ENCODE measurements at places on chromosomes 11 and 22. TPM values are rescaled to one million over a fixed set of nuclear protein-coding genes. Genes with fewer than 3 reads are reported as not detected.

OR4D6 gene
- total RNA-seq, result not detected

RBM14 gene
- total RNA-seq, result 31.1 TPM

DNA sequence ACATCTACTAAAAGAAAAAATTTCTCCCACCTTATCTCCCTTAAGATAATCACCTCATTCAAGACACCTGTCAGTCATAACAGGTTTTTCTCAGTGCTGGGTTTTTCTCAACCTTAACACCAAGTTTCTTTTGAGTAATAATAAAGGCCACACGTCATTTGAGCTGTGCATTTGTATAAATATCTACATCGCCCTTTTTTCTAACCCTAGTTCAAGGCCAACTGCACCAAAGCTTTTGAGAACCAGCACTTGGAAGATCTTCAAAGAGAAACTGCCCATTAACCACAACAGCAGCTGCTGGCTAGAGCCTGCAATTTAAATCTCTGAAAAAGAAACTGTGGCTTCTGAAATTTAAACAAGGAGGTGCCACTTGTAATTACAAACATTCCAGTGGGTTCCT is 6.9 kb downstream of the CADM1 start:
- DNase-seq, result no peak
- peaks cover 19% of the 10 kb centered on the region for H3K4me1 ChIP-seq
- no peak overlapping the region for H3K27ac ChIP-seq

DNA sequence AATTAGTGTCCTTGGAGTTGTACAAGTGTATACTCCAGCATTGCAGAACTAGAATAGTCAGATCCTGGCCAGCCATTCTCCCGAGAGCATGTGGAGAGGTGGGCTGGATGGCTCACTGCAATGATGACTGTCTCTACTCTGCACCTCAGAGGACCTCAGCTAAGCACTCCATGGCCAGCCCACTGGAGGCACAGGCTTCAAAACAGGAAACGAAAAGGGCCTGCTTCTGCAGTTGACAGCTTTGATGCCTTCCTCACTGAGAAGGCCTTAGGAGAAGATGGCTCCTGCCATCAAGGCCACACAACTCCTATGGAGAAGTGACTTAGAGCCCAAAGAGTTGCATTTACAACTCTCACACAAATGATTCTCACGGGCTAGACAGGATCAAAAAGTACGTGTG is 9.1 kb downstream of the POLD4 start:
- peak overlapping the region; percentile 74 for H3K27ac ChIP-seq
- H3K4me1 ChIP-seq, result peaks cover 10% of the 10 kb centered on the region
- DNase-seq, result no peak
- no peaks in the 10 kb centered on the region for H3K27me3 ChIP-seq

GDPD4 gene
- 0.47 TPM for total RNA-seq

DNA sequence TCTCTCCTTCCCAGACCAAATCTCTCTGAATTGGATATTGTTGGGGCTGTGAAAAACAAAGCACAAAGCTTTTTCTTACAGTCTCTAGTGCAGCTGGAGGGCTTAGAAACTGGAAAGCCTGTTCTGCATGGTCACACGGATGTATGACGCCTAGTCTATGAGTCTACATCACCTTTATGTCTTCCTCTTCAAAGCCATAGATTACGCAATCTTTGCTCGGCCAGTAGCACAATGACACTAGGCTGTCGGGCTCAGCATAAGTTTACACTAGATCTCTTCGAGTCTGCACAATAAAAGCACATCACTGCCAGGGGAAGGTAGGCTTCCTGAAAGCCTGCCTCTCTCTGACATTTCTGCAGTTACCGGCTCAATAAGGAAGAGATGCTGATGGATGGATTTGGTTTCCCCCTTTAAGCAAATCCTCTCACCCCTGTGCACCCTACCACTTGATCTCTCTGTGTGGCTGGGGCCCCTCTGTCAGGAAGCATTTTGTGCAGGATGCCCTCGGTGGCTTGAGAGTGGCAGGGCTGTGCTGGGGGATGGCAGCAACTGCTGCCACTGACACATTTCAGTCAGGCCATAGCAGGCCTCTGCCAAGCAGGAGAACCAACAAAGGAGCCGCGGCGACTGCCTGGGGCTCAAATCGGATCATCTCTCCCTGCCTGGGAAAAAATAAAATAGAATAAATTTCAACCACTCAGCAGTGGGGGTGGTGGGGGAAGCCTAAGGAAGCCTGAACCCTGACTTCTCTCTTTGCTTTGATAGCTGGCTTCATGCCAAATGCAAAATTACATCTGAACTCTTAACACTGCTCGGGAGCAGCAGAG is 1272.8 kb downstream of the LRRC4C start:
- no peaks in the 10 kb centered on the region for H3K4me1 ChIP-seq
- H3K4me3 ChIP-seq, result no peak overlapping the region
- H3K36me3 ChIP-seq, result no peaks in the 10 kb centered on the region
- H3K27ac ChIP-seq, result no peak overlapping the region
- H3K27me3 ChIP-seq, result no peaks in the 10 kb centered on the region
- DNase-seq, result peak; percentile 54

DNA sequence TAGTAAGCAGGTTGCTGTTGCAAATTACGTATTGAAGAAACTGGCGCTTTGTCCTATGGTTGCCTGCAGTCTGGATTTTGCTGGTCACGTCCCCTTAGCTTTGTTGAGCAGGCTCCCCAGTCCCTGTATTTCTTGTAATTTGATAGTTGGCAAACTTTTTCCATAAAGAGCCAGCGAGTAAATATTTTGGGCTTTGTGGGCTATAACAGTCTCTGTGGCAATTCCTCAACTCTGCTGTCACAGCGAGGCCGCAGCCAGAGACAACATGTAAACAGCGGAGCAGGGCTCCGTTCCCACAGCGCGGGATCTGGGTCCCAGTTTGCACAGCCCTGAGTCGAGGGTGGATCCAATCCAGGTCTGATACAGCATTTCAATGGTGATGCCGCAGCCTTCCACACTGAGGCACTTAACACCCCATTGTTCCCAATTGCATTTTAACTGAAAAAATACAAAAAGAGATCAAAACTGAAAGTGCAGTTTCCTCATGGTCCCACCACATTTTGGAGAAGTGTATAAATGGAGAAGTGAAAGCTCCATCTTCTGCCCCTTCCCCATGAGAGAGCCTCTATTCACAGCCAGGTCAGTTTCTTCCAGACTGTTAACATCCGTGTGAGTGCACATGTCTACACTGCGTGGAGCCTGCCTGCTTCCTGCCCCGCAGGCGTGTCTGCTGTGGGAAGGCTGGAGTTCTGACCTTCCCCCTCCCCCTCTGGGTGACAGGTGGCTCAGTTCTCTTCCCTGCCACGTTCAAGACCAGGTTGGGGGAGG is 89.1 kb downstream of the RPS6KA4 start:
- peak overlapping the region; percentile 7 for H3K27ac ChIP-seq
- H3K4me3 ChIP-seq, result no peak overlapping the region
- H3K27me3 ChIP-seq, result no peaks in the 10 kb centered on the region
- peaks cover 18% of the 10 kb centered on the region for H3K4me1 ChIP-seq
- DNase-seq, result peak; percentile 30

- H3K4me1 ChIP-seq, result no peaks in the 10 kb centered on the region
- DNase-seq, result no peak
- H3K27ac ChIP-seq, result no peak overlapping the region
These were observed 37.3 kb upstream of the ARL14EP start for GRCh38 chr11:30285416-30286121.

SMC1B gene
- total RNA-seq, result not detected

RFPL2 gene
- total RNA-seq, result 0.48 TPM

MAJIN gene
- not detected for total RNA-seq

SAC3D1 gene
- 12.2 TPM for total RNA-seq

- no peaks in the 10 kb centered on the region for H3K27me3 ChIP-seq
- H3K4me3 ChIP-seq, result no peak overlapping the region
- H3K27ac ChIP-seq, result no peak overlapping the region
- H3K4me1 ChIP-seq, result peaks cover 18% of the 10 kb centered on the region
These were observed 24.5 kb upstream of the GNB1L start for GRCh38 chr22:19879246-19879570.

FAM168A gene
- total RNA-seq, result 24.5 TPM

GRCh38 chr11:125995313-125995712 is 49.5 kb downstream of the VSIG10L2 start:
- H3K27ac ChIP-seq, result no peak overlapping the region
- H3K36me3 ChIP-seq, result no peaks in the 10 kb centered on the region
- H3K4me3 ChIP-seq, result no peak overlapping the region

NXPE1 gene
- total RNA-seq, result 3.3 TPM

- no peaks in the 10 kb centered on the region for H3K36me3 ChIP-seq
- no peak overlapping the region for H3K4me3 ChIP-seq
- peak; percentile 39 for DNase-seq
These were observed 60.4 kb downstream of the ST3GAL4 start for GRCh38 chr11:126415669-126416420.

DNA sequence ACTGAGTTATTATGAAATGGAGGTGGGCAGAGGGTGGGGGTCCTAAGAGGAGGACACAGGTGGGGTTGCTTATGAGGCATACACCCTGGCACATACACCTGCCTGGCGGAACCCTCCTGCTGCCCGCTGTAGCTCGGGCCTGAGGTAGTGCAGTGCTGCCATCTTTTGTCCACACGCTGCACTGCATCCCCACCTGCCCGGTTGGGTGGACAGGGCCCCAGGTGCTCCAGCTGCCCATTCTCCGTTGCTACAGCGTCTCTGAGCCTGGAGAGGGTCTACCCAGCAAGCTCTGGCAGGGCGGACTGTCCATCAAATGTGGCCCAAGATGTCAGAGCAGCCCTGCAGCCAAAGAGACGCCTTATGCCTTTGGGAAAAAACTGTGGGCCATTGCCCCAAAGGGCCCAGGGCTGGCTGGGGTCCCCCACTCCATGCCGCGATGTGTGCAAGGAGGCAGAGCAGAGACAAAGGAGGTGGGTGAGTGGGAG is 131.2 kb downstream of the BUD13 start:
- DNase-seq, result peak; percentile 74
- no peaks in the 10 kb centered on the region for H3K36me3 ChIP-seq
- peaks cover 4% of the 10 kb centered on the region for H3K27me3 ChIP-seq
- no peak overlapping the region for H3K4me3 ChIP-seq
- H3K27ac ChIP-seq, result no peak overlapping the region
- no peaks in the 10 kb centered on the region for H3K4me1 ChIP-seq

- no peak for DNase-seq
- no peak overlapping the region for H3K4me3 ChIP-seq
- no peaks in the 10 kb centered on the region for H3K4me1 ChIP-seq
- H3K27ac ChIP-seq, result peak overlapping the region; percentile 85
These were observed 16.3 kb upstream of the TMEM41B start for GRCh38 chr11:9330387-9331384.

CADM1 gene
- total RNA-seq, result 48.4 TPM

DNA sequence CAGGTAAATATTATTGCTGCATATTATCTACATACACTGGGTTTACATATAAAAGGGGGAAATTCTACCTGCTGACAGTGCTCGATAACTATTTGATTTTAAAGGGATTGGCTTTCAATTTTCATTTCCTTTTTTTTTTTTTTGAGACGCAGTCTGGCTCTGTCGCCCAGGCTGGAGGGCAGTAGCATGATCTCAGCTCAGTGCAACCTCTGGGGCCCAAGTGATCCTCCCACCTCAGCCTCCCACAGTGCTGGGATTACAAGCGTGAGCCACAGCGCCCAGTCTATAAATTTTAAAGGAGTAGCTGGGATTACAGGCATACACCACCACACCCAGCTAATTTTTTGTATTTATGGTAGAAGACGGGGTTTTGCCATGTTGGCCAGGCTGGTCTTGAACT is 3.2 kb upstream of the PCF11 start:
- no peaks in the 10 kb centered on the region for H3K36me3 ChIP-seq
- H3K4me3 ChIP-seq, result no peak overlapping the region
- no peaks in the 10 kb centered on the region for H3K4me1 ChIP-seq
- no peaks in the 10 kb centered on the region for H3K27me3 ChIP-seq
- no peak overlapping the region for H3K27ac ChIP-seq

DNA sequence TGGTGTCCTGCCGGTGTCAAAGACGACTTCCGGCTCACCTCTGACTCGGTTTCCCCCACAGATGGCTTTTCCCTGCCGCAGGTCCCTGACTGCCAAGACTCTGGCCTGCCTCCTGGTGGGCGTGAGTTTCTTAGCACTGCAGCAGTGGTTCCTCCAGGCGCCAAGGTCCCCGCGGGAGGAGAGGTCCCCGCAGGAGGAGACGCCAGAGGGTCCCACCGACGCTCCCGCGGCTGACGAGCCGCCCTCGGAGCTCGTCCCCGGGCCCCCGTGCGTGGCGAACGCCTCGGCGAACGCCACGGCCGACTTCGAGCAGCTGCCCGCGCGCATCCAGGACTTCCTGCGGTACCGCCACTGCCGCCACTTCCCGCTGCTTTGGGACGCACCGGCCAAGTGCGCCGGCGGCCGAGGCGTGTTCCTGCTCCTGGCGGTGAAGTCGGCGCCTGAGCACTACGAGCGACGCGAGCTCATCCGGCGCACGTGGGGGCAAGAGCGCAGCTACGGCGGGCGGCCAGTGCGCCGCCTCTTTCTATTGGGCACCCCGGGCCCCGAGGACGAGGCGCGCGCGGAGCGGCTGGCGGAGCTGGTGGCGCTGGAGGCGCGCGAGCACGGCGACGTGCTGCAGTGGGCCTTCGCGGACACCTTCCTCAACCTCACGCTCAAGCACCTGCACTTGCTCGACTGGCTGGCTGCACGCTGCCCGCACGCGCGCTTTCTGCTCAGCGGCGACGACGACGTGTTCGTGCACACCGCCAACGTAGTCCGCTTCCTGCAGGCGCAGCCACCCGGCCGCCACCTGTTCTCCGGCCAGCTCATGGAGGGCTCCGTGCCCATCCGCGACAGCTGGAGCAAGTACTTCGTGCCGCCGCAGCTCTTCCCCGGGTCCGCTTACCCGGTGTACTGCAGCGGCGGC is 5.5 kb downstream of the B3GNT6 start:
- H3K36me3 ChIP-seq, result no peaks in the 10 kb centered on the region
- peak overlapping the region; percentile 27 for H3K4me3 ChIP-seq
- H3K4me1 ChIP-seq, result peaks cover 9% of the 10 kb centered on the region
- H3K27me3 ChIP-seq, result peaks cover 5% of the 10 kb centered on the region

- peaks cover 6% of the 10 kb centered on the region for H3K27me3 ChIP-seq
- no peak overlapping the region for H3K4me3 ChIP-seq
- no peaks in the 10 kb centered on the region for H3K36me3 ChIP-seq
- H3K27ac ChIP-seq, result no peak overlapping the region
- no peaks in the 10 kb centered on the region for H3K4me1 ChIP-seq
These were observed 1342.8 kb downstream of the TBC1D22A start for GRCh38 chr22:48105259-48105658.

DNA sequence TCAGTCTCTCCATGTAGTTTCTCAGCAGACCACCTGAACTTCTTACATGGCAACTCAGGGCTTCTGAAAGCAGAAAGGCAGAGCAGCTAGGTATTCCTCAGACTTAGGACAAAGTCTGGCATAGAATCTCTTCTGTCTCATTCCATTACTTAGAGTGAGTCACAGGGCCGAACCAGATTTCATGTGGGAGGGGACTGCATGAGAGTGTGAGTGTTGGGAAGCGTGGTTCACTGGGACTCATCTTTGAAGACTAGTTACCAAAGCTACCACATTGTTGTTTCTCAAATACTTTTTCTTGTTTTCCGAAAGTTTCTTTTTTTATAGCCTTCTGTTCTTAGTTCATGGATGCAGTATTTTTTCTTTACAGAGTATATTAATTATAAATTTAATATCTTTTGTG is 36.1 kb upstream of the SCN3B start:
- no peaks in the 10 kb centered on the region for H3K4me1 ChIP-seq
- H3K27ac ChIP-seq, result no peak overlapping the region
- H3K36me3 ChIP-seq, result no peaks in the 10 kb centered on the region
- DNase-seq, result peak; percentile 33

Measured in hepatocyte (in vitro differentiated cells).